ENCODE measurements at places on chromosomes 12 and 14.

- DNase-seq = no peak
These were observed 9.1 kb downstream of the MTRFR start for GRCh38 chr12:123242116-123242904.

GRCh38 chr14:76643887-76644286, 117.4 kb upstream of the VASH1 start:
- no peak for DNase-seq

GRCh38 chr12:98735821-98736220, 90.7 kb downstream of the APAF1 start:
- DNase-seq = no peak

DNA sequence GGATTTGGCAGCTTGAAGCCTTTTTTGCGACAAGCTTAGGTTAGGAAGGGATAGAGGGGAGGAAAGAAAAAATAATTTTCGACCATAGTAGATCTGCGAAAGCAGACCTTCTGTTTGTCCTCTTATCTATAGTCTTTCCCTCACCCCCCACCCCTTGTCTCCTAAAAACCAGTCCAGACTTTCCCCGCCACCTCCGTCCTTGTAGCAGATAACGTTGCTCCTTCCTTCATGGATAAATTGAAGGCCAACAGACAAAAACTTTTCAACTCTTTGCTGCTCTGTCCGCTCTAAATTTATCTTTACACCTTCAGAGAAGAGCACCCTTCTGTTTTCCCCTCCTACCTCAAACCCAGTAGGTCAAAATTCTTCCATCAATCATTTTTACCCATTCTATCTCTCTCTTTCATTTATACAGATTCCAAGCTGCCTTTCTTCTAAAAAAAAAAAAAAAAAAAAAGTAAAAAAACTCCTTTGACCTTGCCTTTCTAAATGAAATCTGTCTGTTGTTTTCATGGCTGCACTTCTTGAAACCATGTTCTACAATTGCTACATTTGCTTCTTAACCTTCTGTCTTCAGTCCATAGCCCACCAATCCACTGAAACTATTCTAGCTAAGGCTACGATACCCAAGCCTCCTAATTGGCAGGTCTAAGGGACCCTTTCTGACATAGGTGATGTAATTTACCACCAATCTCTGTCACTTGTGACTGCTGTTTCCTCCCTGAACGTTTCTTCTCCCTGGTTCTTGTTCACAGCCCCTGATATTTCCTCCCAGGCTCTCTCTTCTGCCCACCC, 11.1 kb upstream of the NEMF start:
- no peak for DNase-seq

DNA sequence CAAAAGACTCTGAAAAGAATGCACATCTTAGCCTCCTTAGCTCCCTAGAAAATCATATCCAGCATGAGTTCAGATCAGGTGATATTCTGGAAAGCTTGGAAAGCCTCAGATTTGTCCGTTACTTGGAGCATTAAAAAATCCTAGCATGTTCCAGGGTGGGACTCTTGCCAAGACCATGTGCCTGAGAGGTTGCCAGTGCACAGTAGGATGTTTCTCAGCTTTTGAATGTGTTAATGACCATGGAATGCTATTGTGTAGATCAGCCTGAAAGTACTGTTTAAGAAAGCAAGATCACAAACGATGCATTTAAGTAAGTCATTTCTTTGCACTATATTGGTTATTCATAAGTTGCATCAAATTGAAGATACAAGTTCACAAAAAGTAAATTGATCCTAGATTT, 230.5 kb downstream of the ETNK1 start:
- DNase-seq = no peak

DNA sequence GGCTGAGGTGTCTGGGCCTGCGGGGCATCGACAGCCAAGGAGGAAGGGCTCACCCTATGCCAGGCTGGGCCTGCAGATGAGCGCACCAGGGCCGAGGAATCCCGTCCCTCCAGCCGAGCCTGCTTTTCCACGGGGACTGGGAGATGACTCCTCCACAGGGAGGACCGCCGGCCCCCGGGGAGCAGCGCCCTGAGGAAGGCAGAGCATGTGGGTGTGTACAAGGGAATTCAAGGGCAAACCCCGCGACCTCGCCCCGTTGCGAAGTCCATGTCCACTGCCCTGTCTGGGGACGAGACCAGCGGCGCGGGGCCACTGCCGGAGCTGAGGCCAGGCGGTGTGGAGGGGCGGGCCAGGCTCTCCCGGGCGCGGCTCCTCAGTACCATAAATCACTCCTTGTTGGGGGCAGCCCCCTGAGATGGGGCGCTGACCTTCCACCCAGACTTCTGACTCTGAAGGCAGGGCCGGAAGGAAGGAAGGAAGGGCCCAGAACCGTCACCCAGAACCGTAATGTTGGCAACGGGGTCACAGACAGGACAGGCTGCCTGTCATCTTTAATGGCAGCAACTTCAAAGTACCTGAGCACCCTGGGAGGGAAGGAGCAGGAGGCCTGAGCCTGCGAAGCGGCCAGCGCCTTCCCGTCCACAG, 52.5 kb downstream of the RNF34 start:
- no peak for DNase-seq

DNA sequence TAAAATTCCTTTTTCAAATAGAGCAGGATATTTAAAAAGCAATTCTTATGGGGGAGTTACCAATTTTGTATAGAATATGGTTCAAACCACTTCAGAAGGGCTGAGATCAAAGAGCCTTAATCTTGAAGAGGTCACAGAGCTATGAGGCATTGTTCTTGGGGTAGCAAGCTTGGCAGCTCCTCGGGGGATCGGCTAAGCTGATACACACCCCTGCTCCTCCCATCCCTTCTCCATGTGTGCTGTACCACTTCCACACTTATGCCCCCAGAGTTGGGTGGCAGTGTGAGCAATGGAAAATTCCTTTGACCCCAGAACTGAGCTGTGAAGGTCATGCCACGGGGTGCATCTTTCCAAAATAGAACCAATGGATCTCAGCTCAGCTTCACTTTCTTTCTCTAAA, 15.0 kb upstream of the TMEM30B start:
- DNase-seq = no peak

GRCh38 chr12:110849748-110850403, 3.1 kb downstream of the CCDC63 start:
- no peak for DNase-seq

GRCh38 chr14:90698379-90698869, 117.8 kb downstream of the TTC7B start:
- no peak for DNase-seq

DNA sequence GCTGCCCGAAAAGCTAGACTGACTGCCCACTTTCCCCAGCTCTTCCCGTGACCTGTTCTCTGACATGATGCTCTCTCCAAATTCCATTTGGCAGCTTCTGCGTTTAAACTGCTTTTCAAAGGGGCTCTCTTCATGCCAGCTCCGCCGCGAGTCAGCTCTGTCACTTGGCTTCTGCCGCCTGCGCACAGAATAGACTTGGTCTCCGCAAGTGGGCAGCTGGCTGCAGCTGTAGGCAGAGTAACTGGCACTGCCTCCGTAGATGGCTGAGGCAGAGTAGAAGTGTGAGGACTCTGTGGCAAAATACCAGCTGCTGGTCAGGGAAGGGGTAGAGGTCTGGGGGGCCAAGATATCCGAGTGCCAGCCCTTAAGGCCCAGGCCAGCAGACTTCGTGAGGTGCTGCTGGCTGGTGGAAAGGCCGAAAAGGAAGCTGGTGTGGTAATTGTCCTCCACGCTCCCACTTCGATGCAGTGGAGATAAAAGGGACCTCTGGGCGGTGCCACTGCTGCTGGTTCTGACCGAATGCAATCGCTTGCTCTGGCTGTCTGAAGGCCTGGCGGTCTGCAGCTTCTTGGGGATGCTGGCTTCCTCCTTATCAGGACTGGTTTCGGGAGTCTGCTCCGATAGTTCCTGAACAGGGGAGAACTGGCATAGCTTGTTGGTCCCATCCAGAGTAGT, 85.7 kb downstream of the DUSP16 start:
- DNase-seq = no peak

DNA sequence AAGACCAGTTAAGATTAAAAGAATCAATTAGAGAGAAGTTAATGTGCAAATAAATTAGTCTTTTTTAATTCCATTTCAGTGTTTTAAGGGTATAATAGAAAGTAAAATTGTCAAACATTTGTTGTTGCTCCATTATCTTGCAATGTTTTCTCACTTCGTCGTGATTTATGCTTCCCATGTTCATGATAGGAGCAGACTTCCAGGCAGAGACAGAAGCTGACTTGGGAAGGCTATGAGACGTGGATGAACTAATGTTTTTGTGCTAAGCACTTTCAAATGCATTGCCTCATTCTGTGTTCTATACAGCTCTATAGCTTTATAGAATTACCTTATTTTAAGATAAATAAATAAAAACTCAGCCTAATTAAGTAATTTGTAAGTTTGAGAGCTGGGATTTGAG, 226.2 kb downstream of the PIK3C2G start:
- no peak for DNase-seq

- DNase-seq = no peak
These were observed 13.7 kb downstream of the FGD6 start for GRCh38 chr12:95203487-95204030.

- DNase-seq = no peak
These were observed 2.7 kb downstream of the LRP1 start for GRCh38 chr12:57130941-57131340.

- DNase-seq = no peak
These were observed 9.4 kb upstream of the LRP1-AS start for GRCh38 chr12:57156701-57157403.

DNA sequence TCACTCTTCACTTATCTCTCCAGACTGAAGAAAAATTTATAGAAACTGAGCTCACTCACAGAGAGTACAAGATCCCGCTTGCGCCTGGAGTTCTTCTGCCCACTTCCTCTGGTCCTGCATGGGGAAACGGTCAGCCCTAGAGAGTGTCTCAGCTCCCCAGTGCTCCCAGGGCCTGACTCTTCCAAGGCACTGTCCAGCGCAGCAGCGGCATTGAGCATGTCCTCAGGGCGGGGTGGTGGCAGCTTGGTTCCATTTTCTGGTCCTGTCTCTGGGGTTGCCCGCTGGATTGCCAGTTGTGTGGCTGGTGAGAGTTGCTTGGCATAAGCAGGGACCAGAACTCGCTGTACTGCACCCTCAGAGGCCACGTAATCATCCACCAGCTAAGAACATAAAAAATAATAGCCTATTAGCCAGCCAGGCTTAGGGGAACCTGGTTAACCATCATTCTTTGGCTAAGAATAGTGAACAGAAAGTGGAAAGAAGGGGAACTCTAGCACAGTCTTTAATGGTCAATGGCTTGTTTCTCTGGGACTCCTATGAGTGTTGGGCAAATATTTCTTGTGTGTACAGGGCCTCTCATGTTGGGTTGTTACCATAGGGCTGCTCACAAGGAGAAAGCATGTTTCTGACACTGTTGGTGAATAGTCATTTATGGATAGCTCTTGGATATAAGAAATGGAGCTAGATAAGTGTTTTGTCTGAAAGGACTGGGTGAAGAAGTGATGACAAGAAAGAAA, 13.7 kb upstream of the AJUBA start:
- no peak for DNase-seq
